ENCODE measurements at places on chromosomes 5 and 9.

DNA sequence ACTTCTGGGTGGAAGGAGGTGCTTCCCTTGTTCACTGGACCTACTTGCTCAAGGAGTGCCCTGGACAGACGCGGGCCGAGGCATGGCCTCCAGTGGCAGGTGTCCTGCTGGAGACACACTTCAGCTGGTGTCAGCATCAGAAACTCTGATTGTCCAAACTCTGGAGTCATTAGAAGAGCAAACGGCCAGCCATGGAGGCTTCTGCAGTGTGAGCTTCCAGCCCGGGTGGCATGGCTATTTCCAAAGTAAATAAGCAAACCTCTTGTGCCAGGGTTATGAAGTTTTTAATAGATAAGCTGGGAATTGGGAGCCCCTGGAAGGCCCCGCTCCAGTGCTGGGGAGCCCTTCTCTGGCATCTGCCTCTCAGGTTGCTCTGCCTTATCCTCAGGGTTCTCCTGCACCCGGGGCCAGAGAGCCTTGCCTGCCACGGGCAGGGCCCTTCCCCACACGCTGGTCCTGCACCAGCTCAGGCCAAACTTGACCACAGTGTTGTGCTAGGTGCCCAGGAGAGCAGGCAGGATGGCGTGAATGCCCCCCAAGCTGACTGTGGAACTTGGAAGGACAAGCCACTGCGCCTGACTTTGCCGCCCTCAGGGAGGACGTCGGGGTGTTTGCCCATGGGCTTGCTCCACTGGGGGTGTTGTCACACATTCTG lies 285.6 kb downstream of the GADD45G start:
- DNase-seq = no peak

GRCh38 chr9:114110180-114110579 lies 11.1 kb upstream of the KIF12 start:
- DNase-seq = no peak

GRCh38 chr5:89287964-89288363 lies 405.0 kb upstream of the MEF2C start:
- DNase-seq = no peak

GRCh38 chr5:82734347-82734746 lies 342.8 kb downstream of the TMEM167A start:
- no peak for DNase-seq

GRCh38 chr5:81171769-81172168 lies 61.4 kb upstream of the CKMT2 start:
- DNase-seq = no peak

- no peak for DNase-seq
These were observed 77.7 kb downstream of the RGS3 start for GRCh38 chr9:113541019-113541900.

- no peak for DNase-seq
These were observed 1999.5 kb upstream of the CDH6 start for GRCh38 chr5:29193972-29194371.

- DNase-seq = no peak
These were observed 248.3 kb upstream of the KCNN2 start for GRCh38 chr5:114113604-114114003.

DNA sequence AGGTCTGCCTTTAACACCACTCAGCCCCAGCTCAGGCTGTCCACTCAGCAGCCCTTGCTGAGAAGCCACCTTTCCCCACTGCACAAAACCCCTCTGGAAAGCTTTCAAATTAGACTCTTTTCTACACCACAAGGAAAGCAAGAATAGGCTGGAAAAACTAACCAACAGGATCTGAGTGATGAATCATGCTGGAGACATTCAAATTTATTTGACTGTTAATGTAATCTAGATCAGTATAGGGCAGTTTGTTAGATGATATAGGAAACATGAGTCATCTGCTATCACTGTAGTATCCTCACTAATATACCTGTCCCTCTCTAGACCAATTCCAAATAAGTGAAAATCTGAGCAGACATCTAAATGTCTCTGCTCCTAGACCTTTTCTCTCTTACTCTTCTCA lies 127.8 kb upstream of the PAM start:
- DNase-seq = no peak
